NCI-H2171 (cell line): ENCODE measurements at places on chromosomes 6 and 20.
A peak's percentile ranks its signal among the peaks of the same experiment; 100 is the strongest.

DNA sequence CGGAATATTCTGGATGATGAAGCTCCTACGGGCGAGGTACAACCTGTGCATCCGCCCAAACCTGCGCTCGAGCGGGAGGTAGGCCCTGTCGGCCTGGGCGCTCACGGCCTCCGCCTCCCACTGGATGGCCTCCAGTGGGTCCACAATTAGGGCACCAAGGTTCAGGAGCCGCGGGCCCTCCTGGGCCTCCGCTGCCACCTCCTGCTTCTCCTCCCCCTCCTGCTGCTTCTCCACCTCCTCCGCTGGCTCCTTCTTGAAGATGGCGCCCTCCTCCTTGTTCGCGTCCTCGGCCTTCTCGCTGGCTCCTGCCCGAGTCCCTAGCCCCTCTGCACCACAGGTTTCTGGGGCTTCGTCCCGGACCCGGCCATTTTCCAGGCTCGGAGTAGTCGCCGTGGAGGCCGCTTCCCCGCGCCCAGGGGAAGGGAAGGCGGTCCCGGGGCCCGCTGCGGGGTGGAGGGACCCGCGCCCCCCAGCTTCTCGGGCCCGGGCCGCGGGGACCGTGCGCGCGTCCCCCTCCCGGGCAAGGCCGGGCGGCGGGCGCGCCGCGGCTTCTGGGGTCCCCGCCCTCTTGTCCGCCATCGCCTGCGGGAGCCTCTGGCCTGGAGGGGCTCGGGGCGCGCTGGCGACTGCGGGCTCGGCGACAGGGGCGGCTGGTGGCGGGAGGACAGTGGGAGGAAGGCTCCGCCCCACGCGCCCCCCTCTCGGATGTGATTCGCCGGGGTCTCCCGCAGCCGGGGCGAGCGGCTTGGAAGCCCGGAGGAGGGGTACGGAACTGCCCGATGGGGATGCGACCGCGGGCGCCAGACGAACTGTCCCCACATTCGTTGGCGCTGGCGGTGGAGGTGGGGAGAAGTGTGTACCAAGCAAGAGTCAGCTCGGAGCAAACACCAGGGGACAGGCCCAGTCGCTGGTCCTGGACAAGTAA lies 17.6 kb downstream of the PLAGL2 start:
- peak; percentile 61 for DNase-seq

DNA sequence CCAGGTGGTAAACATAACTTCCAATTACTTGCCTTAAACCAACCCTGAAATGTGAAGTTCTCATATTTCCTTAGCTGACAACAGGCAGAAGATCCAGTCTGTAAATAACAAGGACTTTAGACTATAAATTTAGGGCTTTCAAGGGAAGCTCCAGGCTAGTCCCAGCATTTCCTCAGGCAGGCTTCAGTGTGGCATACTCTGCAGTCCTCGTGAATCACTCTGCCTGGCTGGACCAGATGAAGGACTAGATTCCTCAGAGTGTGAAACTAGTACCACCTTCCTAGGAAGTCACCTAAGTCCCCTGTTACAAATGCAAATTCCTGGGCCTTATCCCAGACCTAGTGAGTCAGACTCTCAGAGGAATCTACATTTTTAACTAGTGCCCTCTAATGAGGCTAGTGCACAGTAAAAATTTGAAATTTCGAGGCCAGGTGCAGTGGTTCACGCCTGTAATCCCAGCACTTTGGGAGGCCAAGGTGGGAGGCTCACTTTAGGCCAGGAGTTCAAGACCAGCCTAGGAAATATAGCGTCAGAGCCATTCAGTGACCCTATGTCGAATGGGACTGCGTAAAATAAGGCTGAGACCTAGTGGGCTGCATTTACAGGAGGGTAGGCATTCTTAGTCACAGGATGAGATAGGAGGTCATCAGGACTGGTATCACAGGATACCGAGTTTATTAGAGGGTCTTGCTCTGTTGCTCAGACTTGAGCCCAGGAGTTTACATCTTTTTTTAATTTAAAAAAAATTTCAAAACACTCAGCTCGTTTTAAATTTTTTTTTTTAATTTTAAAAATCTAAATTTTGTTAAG lies 279.6 kb upstream of the JARID2 start:
- DNase-seq: peak; percentile 70

GRCh38 chr20:37726971-37727956 lies 33.4 kb downstream of the CTNNBL1 start:
- DNase-seq: no peak

- DNase-seq: no peak
These were observed 16.8 kb downstream of the MRAP2 start for GRCh38 chr6:84050408-84050807.

- DNase-seq: peak; percentile 15
These were observed 31.8 kb upstream of the GMPR start for GRCh38 chr6:16206595-16207037.

DNA sequence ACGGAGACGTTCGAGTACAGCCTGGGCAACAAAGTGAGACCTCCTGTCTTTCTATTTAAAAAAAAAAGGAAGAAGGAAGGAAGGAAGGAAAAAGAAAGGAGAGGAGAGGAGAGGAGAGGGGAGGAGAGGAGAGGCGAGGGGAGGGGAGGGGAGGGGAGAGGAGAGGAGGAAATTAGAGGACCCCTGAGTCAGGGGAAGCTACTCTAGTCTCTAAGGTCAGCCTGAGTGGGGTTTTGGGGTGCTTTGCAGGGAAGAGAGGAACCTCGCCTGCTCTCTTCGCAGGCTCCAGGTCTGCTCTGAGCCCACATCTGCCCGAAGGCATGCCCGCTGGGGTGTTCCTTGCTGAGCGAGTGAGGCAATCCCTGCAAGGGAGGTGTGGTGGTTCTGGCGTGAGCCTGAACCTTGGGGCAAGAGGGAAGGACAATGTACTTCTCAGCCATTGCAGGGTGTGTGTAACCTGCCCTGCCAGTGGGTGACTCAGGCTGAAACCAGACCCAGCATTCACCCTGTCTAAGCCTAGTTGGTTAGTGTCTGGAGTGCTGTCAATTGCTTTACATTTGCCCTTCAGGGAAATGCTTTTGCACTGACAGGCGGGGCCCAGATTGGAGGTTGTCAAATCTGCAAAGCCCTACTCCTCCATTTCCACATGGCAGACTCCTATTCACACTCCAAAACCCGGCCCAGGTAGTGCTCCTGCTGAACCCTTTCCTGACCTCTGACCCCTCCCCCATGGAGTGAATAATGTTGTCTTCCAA lies 15.3 kb upstream of the MMP9 start:
- no peak for DNase-seq

DNA sequence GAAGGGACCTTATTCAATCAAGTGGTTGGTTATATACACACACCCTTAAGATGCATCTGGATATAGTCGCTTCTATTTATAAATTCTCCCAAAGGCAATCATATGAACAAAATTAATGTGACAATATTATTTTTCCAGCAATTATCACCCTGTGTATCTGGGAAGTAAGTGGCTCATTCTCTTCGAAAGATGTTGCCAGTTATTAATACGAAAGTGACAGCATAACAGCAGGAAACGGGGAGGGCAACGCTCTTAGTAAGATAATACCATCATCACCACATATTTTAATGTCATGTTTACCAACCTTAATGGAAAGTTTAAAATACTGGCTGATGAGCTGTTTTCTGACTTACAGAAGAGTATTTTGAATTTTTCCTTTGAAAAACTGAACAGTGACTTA lies 697.2 kb upstream of the AGPAT4 start:
- no peak for DNase-seq

- no peak for DNase-seq
These were observed 609.0 kb downstream of the QKI start for GRCh38 chr6:164023535-164023934.

DNA sequence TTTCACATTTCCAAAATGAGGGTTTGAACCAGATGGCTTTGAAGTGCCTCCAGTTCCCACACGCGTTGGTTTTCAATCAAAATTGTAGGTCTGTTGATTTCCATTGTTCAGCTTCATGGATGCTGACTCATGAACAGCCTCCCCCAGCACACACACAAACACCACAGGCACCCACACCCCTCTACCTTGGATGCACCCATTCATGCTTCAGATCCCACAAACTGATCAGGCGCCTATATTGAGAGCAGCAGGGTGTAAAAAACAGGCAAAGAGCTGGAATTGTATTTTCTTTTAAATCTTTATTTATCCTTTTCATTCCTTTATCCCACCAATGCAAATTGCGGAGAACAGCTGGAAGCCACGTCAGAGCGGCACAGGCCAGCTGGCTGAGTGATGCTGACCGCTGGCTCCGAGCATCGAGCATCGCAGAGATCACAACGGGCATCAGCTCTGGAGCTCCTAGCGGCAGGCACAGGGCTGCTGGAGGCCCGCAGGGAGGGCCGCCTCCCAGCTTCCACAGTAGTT lies 29.3 kb upstream of the TBC1D7 start:
- DNase-seq: peak; percentile 49

DNA sequence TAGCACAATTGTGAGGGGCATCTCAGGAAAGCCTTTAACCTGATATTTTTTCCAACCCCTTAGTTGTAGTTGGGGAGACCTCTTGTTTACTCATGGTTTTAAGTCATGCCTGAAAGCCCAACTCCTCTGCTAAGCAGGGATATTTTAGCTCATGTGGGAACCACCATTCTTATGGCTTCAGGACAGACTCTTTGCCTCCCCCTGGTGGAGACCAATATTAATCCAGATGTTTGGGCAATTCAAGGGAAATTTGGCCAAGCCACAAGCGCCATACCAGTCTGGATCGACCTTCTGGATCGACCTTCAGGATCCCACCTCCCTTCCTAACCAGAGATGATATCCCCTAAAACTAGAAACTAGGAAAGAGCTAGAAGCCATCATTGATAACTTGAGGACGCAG lies 211.2 kb downstream of the C6orf118 start:
- DNase-seq: no peak

- no peak for DNase-seq
These were observed 2.7 kb downstream of the EPB41L2 start for GRCh38 chr6:131060311-131060710.

GRCh38 chr20:17873410-17874270 lies 95.0 kb downstream of the SNX5 start:
- peak; percentile 58 for DNase-seq

GRCh38 chr6:25981568-25982263 lies 19.1 kb downstream of the TRIM38 start:
- no peak for DNase-seq

DNA sequence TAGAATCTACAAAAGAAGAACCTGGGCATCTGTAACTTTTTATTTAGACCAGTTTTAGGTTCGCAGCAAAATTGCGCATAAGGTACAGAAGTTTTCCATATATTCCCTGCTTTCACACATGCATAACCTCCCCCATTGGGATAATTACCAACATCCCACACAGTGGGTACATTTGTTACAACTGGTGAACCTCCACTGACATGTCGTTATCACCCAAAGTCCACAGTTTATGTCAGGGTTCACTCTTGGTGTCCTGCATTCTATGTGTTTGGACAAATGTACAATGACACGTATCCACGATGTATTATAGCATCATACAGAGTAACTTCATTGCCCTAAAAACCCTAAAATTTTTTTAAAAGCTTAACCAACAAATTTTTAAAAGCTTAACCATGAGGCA lies 109.7 kb downstream of the SMLR1 start:
- no peak for DNase-seq

- no peak for DNase-seq
These were observed 293.5 kb downstream of the UTRN start for GRCh38 chr6:144578385-144579350.

DNA sequence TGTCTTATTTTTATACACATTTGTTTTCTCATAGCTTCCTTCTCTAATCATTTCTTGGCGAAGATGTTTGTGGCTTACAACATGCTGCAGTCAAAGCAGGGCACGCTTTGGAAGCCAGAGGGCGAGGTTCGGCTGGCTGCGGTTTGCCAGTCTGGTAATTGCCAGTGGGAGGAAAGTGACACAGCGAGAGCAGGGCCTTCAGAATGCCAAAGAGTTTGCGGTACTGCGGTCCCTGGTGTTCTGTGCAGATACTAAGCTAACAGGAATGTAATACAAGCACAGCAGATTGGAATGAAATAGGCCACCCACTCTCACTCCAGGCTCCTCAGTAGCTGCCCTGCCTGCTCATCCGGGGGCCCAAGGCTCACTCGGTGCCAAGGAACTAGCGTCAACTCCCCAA lies 58.7 kb upstream of the TGM3 start:
- no peak for DNase-seq

DNA sequence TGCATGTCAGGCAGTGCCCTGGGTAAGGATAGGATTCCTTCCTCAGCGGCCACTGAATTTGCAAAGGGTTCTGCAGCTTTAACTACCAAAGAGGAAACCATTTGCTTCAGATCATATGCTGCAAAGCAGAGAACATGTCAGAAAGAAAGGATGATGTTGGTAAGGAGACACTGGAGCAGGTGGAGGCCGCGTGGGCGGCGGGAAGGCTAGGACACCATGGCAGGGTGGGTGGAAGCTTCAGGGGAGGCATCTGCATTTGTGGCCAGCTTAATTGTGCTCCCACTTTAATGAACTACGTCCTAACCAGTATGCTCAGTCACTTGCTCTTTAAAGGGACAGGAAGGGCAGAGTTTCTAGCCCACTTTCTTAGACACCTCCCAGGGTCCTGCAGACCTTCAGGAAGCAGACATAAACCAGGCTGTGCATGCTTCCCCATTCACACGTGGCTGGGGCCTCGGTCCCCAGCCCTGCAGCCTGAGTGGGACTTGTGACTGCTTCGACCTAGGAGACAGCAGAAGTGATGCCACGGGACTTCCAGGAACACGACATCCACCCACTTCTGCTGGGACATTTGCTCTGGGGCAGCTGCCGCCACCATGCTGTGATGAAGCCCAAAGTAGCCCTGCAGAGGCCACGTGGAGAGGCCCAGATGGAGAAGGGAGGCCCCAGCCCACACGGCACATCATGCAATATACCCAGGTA lies 76.1 kb downstream of the GINS1 start:
- DNase-seq: no peak

DNA sequence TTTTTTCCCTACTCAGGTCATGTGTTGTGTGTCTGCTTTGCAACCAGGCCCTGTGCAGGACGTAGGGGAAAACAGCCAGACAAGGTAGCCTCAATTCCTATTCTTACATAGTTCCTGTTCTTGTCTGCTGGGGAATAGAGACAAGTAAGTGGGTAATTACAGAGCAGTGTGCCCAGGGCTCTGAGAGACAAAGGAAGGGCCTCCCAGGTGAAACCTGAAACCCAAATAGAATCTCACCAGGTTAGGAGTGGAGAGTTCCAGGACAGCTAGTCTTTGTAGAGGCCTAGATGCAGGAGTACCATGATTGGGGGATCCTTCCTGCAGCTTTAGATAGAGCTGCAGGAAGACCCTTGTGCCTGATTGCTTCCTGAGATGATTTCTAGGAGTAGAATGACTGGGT lies 48.4 kb downstream of the DHX35 start:
- no peak for DNase-seq

DNA sequence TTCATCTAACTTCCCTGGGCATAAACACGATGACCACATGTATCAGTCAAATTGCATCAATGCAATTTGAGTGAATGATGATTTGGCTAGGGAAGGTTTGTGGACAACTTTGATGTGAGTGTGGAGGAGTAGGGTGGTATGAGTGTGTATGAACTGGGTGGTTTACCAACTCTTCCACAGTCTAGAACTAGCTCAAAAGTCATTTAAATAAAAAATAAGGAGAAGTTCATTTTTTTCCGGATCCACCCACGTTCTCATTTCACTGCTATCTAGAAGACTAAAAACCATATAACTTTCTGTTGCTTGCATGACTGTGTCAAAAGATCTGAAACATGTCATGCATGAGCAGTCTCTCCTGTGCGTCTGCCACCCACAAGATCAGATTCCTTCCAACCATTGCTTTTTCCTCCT lies 23.6 kb downstream of the SLC35D3 start:
- no peak for DNase-seq

GRCh38 chr6:40599555-40599954 lies 12.4 kb upstream of the LRFN2 start:
- no peak for DNase-seq
